Fibroblast of mammary gland (primary cell): ENCODE measurements at places on chromosomes 4 and X.

DNA sequence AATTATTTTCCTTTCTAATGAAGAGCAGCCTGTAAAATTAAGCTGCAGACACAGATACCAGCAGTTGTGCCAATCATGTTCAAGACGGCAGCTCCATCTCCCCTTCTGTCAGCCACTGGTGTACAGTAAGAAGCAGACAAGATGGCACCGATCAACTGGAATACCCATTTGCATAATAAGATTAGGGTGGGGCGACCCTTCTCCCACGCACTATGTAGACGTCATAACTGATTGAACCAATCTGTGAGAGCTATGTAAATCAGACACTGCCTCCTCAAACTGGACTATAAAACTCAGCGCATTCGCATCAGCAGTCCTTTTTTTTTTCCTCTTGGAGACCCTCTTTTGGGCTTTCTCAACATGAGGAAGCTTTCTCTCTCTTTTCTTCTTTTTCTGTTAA, 40.4 kb upstream of the INTS6L start:
- DNase-seq = no peak

DNA sequence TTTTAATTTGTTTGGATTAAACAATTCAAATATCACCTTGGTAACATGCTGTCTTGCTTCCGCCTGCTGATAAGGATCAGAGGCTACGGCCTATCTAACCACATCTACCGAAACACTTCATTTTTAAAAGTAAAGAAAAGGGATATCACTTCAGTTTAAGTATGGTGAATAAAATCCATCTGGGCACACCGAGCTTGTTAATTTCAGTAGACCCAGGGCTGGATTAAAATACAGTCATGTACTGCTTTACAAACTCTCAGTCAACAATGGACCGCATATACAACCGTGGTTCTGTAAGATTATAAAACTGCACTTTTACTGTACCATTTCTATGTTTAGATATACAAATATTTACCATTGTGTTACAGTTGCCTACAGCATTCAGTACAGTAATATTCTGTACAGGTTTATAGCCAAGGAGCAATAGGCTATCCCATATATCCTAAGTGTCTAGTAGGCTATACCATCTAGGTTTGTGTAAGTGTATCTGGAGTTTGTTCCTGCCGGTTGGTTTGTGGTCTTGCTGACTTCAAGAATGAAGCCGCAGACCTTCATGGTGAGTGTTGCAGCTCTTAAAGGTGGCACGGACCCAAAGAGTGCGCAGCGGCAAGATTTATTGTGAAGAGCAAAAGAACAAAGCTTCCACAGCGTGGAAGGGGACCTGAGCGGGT, 40.0 kb downstream of the SEPTIN11 start:
- DNase-seq = no peak

DNA sequence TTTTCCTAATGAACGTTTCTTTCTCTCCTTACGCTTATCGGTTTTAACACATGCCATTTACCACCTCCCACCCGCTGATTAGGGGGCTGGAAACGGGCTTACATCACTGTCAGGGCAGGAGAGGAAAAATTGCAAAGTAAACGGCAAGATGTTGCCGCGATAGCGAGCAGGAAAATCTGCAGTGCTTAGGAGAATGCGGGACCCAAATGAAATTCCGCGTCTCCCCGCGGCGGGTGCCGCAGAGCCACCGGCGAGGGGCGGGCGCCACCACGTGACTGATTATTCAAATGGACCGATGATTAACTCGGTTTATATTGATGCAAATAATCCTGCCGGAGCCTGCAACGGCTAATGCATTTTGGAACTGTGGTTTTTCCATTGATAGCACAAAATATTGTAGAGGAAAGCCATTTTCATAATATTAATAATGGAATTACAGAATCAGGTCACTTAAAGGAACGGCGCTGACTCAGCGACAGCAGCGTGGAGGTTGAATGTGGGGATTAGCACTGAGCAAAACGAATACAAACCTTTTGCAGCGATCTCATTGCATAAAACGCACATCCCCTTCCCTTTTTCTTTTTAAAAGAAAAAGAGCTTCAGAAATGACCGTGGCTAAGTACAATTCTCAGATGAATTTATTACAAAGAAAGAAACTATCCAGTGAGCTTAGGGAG, 224.2 kb downstream of the STIM2 start:
- peak; percentile 21 for DNase-seq

DNA sequence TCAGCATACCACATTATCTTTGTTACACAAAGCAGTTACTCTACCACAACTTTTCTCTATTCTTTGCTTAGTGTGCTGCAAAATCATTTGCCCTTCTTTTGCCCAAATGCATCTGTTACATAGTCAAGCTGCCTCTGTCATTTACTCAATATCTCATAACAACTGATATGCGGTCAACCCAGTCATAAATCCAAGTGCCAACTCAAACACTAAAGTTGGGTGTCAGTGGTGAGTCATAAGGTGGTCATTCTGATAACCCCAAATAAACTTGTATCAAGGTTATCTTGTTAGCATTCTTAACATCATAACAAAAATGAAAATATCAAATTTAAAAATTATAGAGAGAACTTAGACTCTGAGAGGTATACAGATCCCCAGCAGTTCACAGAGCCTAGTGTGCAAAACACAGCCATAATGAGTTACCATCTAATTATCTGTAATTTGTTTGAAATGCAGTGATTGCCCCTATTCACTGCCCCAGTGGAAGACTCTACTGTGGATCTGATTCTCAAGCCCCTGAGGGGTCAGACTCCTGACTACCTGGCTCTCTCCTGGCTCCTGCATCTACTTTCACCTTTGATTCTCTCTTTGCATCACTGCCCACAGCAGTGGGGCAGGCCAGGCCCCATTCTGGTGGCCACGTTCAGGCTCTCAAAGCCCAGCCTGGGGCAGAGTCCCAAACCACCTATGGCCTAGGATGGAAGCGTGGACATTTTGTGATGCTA, 29.2 kb downstream of the TBC1D9 start:
- peak; percentile 32 for DNase-seq
